ENCODE measurements at places on chromosomes 16 and 17.

DNA sequence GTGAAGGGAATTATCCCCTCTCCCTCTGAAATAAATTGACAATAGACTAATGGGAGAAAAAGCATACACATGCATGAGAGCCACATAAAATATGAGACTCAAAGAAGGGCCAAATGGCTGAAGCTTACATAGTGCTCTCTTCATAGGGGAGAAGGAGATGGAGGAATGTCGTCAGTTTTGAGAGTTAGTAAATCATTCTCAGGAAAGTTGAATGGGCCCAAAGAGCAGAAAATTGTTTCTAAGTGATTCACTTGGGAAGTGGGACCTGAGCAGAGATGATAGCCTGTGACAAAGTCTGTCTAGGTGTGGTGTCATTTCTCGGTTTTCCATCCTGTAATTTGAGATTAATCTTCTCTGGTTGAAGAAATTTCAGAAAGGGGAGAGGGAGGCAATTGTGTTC lies 35.0 kb downstream of the BCAS3 start:
- no peak for DNase-seq

GRCh38 chr17:1951920-1952319 lies 73.2 kb downstream of the RTN4RL1 start:
- no peak for DNase-seq

- DNase-seq: no peak
Measured at GRCh38 chr17:63634816-63635215, 12.6 kb downstream of the MAP3K3 start.

DNA sequence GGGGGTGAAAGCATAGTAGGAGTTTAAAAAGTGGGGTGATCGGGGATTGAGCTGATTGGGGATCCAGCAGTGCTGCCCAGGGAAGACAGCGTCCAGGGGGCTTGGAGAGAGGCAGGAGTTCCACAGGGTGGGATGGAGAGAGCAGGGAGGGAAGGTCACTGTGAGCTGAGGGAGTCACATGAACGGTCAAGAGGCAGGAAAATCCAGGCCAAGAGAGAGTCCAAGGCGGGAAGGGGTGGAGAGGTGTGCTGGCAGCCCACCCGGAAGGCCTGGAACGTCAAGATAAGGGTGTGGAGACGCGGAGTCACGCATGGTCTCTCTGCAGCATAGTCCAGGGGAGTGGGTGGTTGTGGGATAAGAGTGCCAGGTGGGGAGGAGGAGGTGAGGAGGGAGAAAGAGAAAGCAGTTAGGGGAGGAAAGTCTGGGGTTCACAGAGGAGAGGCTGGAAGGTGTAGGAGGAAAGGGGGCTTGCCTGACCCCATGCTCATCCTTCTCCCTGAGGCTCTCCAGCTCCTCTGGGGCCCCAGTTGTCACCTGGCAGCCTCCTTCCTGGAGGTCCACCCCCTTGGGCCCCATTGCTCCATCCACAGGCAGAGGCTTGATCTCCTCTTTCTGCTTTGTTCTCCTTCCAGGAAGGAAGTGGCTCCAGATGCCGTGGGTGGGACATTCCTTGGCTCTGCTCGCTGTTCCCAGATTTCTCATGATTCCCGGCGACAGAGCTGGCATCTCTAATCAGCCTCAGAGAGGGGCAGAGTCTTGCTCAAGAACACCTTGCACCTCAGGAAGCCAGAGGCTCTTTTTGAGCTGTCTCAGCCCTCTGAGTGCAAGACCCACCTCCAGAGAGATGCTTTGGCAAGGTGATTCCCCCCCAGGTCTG lies 28.7 kb downstream of the CCR7 start:
- DNase-seq: no peak

GRCh38 chr17:2704031-2704889 lies 7.3 kb downstream of the CLUH start:
- no peak for DNase-seq

- no peak for DNase-seq
Measured at GRCh38 chr17:5560361-5560988, 23.8 kb downstream of the NLRP1 start.

DNA sequence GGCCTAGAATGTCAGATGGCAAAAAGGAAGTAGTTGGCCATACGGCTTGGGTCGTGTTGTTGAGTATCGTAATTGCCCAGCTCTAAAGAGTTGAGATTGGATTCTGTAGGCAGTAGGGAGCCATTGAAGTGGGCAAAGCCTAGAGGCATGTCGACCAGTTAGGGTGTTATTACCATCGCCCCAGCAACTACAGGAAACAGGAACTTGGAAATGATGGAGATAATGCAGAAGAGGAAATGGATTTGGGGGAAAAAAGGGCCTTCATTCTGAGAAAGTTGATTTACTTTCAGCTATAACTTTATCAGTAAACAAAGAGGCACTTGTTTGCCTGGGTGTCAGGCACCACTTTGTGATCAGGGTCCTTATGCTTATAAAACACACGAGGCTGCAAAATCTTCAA lies 52.6 kb downstream of the COX10 start:
- no peak for DNase-seq

All from amniotic stem cell (primary cell).